ENCODE measurements at places on chromosomes 2 and 18. TPM values are rescaled to one million over a fixed set of nuclear protein-coding genes. Genes with fewer than 3 reads are reported as not detected.
A peak's percentile ranks its signal among the peaks of the same experiment; 100 is the strongest.

DNA sequence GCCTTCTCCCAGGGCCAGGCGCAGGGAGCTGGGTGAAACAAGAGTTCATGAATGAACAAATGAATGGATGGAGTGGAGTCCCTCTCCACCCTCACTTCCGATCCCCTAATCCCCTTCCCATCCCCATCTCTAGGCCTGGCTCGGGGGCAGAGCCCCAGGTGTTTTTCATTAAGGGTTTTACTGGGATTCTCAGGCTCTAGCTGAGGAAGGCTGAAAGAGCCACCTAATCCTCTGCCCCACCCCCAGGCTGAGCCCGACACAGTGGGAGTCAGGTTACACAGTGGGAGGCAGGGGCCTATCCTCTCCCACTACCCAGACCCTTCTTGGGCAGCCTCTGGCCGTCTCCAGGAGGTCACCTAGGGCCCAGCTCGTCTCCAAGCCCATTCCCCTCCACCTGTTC lies 36.1 kb downstream of the SDC1 start:
- no peak for DNase-seq

DNA sequence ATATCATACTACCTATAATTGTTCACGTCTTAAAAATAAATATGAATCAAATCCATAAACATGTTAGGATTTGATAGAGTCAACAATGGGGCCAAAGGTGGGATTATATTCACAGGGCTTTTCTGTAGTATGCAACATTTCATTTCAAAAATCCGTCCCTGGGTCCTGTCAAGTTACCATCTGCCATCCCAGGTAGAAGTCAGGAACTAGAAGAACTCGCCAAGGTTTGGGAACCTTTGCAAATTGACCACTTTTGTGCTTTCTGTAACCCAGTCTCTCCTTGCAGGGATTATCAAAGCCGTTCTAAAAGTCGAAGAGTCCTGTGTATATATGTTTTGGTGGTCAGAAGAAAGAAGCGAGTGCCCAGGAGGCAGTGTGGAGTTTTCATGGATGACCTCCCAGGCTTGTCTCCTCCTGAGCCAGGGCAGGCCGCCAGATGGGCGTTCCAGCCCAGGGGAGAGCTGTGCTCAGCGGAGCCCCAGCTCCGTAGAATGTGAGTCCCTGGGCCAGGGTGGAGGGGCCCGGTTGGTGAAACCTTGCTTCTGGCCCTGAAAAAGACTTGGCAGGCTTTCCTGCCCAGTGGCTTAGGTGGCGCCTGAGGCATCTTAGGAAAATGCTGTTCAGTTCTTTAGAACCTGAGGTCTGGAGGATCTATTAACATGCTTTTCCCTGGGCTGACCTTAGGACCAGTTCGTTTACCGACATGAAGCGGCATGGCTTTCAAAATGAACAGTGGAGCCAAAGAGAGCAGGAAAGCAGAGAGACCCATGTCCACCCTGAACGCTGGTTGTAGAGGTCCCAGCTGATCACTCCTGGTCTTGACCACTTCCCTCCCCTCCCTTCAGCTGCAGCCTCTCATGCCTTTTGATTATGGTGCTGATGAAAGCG lies 69.2 kb downstream of the LONRF2 start:
- no peak for DNase-seq

GRCh38 chr2:24466871-24467870 lies 23.9 kb upstream of the NCOA1 start:
- DNase-seq: no peak

DNA sequence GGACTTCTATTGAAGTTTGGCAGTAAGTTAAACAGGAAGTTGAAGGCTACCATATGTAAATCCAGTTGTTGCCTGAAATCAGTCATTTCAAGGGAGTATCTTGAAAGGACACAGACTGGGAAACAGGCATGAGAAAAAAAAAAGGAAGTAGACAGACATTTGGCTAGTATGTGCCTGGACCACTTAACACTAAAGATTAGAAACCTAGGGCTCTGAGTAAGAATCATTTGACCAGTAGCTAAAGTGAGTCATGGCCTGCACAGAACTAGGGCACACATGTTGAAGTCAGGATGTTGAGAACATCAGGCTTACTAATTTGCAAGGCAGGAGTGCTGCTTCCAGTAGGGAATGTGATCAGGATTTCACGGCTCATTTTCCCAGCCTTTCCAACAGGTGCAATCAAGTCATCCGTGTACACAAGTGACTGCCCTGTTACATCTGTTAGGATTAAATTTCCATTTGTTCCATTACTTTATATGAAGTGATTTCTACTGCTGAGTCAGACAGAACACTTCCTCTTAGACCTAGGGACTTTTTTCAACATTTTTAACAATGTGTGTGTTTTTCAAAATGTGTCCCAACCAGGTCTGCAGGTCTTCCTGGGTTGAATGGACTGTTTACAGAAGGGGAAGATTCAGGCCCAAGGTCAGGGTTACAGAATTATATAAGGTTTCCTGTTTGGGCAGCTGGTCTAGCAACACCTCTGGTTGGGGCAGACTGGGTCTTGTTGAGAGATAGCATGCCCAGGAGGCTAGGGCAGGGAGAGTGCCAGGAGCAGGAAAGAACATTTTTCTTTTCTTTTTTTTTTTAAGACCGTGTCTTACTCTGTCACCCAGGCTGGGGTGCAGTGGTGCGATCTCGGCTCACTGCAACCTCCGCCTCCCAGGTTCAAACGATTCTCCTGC lies 145.6 kb downstream of the TGIF1 start:
- peak; percentile 72 for DNase-seq

- DNase-seq: no peak
These were observed 254.1 kb downstream of the TRIB2 start for GRCh38 chr2:12970861-12971260.

GRCh38 chr2:24007693-24008092 lies 2.2 kb upstream of the MFSD2B start:
- DNase-seq: no peak

GRCh38 chr2:3102922-3103569 lies 274.6 kb downstream of the EIPR1 start:
- peak; percentile 11 for DNase-seq

DNA sequence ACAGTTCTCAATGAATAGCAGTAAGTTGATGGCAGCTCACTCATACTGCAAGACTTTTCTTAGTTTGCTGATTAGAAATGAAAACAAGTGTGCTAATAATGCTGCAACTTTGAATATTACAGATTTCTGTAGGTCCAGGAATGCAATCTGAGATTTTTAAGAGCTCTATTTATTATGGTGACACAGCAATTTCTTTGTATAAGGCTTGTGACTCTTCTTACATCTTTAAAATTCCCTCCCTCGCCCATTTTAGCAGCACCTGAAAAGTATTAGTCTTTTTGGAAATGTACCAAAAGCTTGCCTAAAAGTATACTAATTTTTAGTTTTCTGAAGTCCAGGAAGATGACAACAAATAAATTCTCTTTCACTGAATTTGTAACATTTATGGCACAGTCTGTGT lies 4.4 kb upstream of the HTR2B start:
- DNase-seq: no peak

Gene IL1B
- total RNA-seq: 1.6 TPM

Gene PPP1R1C
- not detected for total RNA-seq

Gene ITGB6
- 13.2 TPM for total RNA-seq

Measured in colonic mucosa (tissue), 4 donors.